ENCODE measurements at places on chromosomes 4 and X. TPM values are rescaled to one million over a fixed set of nuclear protein-coding genes. Genes with fewer than 3 reads are reported as not detected.

Gene TDO2
- 2.3 TPM for total RNA-seq

GRCh38 chrX:136168929-136169735 lies 21.8 kb downstream of the FHL1 start:
- DNase-seq = no peak
- H3K27ac ChIP-seq = peak overlapping the region; percentile 64
- no peaks in the 10 kb centered on the region for H3K27me3 ChIP-seq
- no peaks in the 10 kb centered on the region for H3K36me3 ChIP-seq

- H3K27ac ChIP-seq = no peak overlapping the region
- peaks cover 32% of the 10 kb centered on the region for H3K4me1 ChIP-seq
- H3K36me3 ChIP-seq = no peaks in the 10 kb centered on the region
These were observed 50.3 kb downstream of the WDFY3 start for GRCh38 chr4:84916227-84916626.

DNA sequence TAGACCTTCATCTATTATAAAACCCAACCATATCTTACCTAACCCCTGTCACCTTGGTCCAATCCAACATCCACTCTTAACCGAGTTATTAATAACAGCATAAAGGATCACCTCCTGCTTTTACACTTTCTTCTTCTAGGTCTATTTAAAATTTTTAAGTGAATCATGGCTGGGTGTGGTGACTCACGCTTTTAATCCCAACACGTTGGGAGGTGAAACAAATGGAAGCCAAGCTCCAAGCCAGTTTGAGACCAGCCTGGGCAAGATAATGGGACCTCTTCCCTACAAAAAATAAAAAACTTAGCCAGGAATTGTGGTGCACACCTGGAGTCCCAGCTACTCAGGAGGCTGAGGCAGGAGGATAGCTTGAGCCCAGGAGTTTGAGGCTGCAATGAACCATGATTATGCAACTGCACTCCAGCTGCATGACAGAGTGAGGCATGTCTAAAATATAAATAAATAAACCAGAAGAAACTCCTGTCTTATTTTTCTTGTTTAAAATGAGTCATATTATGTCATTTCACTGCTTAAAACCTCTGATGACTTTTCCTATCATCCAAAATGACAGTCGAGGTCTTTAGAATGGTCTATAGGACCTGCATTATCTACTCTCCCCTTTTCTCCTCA lies 188.4 kb downstream of the GASK1B start:
- no peak overlapping the region for H3K27ac ChIP-seq
- H3K36me3 ChIP-seq = no peaks in the 10 kb centered on the region
- no peaks in the 10 kb centered on the region for H3K4me1 ChIP-seq
- no peak overlapping the region for H3K4me3 ChIP-seq
- no peaks in the 10 kb centered on the region for H3K27me3 ChIP-seq
- no peak for DNase-seq

GRCh38 chr4:138115053-138115452 lies 127.1 kb downstream of the SLC7A11 start:
- no peak overlapping the region for H3K4me3 ChIP-seq
- H3K36me3 ChIP-seq = no peaks in the 10 kb centered on the region
- no peaks in the 10 kb centered on the region for H3K4me1 ChIP-seq
- H3K27me3 ChIP-seq = no peaks in the 10 kb centered on the region

GRCh38 chr4:105196523-105197145 lies 50.0 kb downstream of the TET2 start:
- H3K36me3 ChIP-seq = no peaks in the 10 kb centered on the region
- H3K4me1 ChIP-seq = peaks cover 32% of the 10 kb centered on the region
- DNase-seq = no peak
- no peak overlapping the region for H3K4me3 ChIP-seq

- H3K27ac ChIP-seq = no peak overlapping the region
- no peaks in the 10 kb centered on the region for H3K27me3 ChIP-seq
- no peak for DNase-seq
These were observed 12.8 kb downstream of the THAP9 start for GRCh38 chr4:82913305-82913704.

GRCh38 chr4:38568768-38569167 lies 95.2 kb upstream of the KLF3 start:
- DNase-seq = no peak
- H3K4me3 ChIP-seq = no peak overlapping the region
- H3K27ac ChIP-seq = no peak overlapping the region
- no peaks in the 10 kb centered on the region for H3K27me3 ChIP-seq
- no peaks in the 10 kb centered on the region for H3K36me3 ChIP-seq

GRCh38 chr4:113636438-113636818 lies 125.1 kb downstream of the CAMK2D start:
- no peak overlapping the region for H3K27ac ChIP-seq
- H3K4me1 ChIP-seq = peaks cover 20% of the 10 kb centered on the region
- H3K27me3 ChIP-seq = no peaks in the 10 kb centered on the region
- no peak overlapping the region for H3K4me3 ChIP-seq
- DNase-seq = no peak
- no peaks in the 10 kb centered on the region for H3K36me3 ChIP-seq
